NB4 (cell line): ENCODE measurements at places on chromosomes 4 and X.
A peak's percentile ranks its signal among the peaks of the same experiment; 100 is the strongest.

GRCh38 chr4:71288875-71289274, 49.9 kb upstream of the SLC4A4 start:
- DNase-seq = no peak

- DNase-seq = peak; percentile 85
These were observed 28.2 kb upstream of the HUWE1 start for GRCh38 chrX:53714580-53715345.

- no peak for DNase-seq
These were observed 366.5 kb downstream of the BCOR start for GRCh38 chrX:39731330-39731667.

DNA sequence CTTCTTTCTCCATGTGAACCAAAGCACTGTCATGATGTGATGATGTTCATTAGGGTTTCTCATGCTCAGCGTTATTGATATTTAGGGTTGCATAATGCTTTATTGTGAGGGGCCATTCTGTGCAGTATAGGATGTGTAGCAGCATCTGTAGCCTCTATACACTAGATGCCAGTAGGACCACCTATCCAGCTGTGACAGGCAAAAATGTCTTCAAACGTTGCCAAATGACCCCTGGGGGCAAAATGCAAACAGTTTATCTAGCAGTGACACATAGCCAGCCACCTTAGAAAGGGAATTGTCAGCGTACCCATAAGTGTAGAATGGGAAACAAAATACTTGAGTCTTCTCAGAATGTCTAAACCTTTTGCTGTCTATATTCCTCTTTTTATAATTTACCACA, 18.8 kb downstream of the NFKB1 start:
- no peak for DNase-seq

DNA sequence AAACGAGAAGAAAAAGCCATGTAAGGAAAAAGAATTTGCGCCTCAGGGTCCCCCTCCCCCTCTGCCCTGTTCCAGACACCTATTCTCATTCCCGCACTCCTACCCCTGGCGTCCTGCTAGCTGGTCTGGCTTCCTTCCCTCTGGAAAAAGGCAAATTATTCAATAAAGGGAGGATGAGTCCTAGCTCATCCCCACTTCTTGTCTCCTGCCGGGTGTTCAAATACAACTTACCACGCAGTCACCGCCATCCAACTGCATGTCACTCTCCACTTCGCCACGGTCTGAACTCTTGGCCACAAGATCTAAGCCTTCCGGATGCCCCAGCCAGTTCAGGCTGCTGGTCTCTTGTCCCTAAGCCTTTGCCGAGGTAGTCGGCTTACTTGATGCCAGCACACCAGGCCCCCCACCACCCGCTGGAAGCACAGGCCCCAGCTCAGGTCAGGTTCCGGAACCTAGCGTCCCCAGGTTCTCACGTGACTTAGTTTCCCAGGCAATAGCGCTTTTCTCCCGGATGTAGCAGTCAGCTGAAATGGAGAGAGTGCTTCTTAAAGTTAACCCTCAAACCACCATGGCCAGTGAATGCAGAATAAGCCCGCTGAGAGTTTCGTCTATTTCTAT, 209.6 kb upstream of the SPIN4 start:
- DNase-seq = peak; percentile 80

DNA sequence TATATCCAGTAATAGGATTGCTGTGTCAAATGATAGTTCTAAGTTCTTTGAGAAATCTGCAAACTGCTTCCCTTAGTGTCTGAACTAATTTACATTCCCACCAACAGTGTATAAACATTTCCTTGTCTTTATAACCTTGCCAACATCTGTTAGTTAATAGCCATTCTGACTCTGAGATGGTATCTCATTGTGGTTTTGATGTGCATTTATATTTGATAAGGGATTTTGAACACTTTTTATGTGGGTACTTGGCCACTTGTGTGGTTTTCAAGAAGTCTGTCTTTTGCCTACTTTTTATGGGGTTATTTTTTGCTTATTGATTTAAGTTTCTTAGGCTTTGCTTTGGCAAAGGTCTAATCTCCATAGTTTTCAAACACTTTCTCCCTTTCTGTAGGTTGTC, 189.9 kb upstream of the CXCL13 start:
- no peak for DNase-seq

- DNase-seq = no peak
These were observed 199.3 kb upstream of the FAT4 start for GRCh38 chr4:125115476-125115875.

GRCh38 chr4:8451440-8452182, 11.0 kb downstream of the TRMT44 start:
- DNase-seq = no peak

DNA sequence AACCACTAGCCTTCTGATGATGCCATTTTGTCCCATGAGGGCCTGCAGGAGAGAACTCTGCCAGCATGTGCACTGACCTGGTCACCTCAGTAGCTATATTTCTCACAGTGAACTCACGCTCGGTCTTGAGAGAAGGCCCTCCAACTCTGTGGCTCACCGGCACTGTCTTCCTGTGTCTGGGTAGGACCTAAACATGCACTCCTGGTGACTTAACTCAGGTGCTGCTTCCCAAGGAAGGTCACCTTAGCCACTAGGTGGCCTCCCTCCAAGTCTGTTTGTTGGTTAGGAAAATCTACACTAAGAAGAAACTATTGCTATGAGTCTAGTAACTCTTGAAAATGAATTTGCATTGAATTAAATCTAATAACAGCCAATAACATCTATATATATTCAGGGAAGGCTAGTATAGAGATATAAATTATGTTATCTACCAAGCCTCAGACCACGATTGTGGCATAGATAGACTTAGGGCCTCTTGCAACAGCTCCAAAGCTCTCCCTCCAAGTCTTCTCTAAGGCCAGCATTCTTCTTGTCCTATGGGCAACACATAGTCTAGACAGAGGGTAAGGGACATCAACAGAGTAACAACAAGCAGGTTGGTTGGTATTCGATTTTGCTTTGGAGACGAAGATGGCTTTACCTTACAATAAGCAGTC, 24.7 kb downstream of the TLR10 start:
- peak; percentile 25 for DNase-seq

- peak; percentile 43 for DNase-seq
These were observed 25.8 kb upstream of the AMELX start for GRCh38 chrX:11267425-11267824.

DNA sequence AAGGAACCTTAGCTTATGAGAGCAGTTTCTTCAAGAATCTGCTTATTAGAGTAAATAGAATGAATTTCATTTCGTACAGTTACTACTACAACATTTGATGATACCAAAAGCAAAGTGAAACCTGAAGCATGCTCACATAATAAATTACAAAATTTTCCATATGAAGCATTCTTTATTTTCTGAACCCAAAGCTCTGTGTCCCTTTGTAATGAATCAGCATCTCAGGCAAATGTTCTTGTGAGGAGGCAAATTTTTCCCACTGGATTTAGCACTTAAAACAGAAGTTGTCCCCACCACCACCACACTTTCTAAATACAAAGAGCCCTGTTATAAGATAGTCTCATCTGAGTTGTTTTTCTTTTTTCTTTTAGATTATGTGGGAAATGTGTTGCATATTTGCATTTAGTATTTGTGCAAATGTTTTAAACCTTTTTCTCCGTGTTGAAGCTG, 70.7 kb upstream of the NFKB1 start:
- no peak for DNase-seq

- no peak for DNase-seq
These were observed 33.7 kb downstream of the FRMD7 start for GRCh38 chrX:132094164-132094563.

- no peak for DNase-seq
These were observed 230.0 kb downstream of the SPANXN3 start for GRCh38 chrX:143287236-143287635.

DNA sequence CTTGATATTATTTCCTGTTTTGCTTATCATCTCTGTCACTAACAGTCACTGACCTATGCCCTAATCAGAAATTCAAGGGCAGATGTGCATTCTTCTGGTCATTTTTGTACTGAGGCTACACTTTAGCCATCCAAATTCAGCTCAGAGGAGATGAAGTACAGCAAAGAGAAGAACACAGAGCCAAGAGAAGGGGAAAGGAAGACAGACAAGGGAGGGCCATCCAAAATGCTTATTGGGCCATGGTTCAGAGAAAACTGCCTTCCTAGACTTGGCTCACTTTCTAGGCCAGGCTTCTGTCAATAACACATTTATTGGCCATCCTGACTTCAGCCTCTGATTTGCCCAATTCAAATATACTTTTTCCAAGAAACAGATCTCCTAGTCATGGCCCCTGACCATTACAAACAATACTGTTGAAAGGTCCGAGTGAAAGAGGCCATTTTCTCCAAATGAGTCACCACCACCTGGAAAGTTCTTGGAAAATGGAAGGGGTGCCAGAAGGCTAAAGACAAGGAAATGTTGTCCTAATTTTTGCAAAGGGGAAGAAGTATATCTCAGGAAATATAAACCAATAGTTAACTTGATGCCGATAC, 56.4 kb downstream of the DCX start:
- no peak for DNase-seq

- DNase-seq = no peak
These were observed 202.0 kb downstream of the DHX15 start for GRCh38 chr4:24382381-24382780.

- DNase-seq = no peak
These were observed 112.0 kb downstream of the IRF2 start for GRCh38 chr4:184362396-184362795.

GRCh38 chr4:84994280-84994679, 27.8 kb upstream of the WDFY3 start:
- no peak for DNase-seq

DNA sequence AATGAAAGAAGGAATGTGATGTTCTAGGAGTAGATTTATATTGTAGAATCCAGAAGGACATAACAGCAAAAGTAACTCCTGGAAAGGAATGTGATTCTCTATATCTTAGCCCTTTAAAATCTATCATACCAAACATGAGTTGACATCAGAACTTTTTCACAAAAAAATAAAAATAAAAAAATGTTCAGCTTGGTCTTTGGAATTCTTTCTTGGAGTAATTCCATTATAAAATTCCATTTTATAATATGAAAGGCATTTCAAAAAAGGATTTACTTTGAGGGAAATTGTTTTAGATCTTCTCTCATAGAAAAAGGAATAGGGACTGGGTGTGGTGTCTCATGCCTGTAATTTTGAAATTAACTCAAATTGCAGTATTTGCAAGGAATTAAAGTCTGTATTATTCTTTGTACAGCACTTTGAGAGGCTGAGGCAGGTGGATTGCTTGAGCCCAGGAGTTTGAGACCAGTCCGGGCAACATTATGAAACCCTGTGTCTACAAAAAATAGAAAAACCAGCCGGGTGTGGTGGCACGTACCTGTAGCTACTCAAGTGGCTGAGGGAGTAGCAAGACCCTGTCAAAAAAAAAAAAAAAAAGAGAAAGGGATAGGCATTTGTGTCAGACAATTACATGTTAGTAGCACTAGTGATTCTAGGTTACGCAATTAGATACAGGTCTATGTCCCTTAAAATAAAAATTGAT, 134.9 kb downstream of the SLC4A4 start:
- no peak for DNase-seq

GRCh38 chr4:80136270-80136669, 61.0 kb upstream of the PRDM8 start:
- no peak for DNase-seq

- no peak for DNase-seq
These were observed 203.0 kb downstream of the AFAP1 start for GRCh38 chr4:7736436-7737267.

DNA sequence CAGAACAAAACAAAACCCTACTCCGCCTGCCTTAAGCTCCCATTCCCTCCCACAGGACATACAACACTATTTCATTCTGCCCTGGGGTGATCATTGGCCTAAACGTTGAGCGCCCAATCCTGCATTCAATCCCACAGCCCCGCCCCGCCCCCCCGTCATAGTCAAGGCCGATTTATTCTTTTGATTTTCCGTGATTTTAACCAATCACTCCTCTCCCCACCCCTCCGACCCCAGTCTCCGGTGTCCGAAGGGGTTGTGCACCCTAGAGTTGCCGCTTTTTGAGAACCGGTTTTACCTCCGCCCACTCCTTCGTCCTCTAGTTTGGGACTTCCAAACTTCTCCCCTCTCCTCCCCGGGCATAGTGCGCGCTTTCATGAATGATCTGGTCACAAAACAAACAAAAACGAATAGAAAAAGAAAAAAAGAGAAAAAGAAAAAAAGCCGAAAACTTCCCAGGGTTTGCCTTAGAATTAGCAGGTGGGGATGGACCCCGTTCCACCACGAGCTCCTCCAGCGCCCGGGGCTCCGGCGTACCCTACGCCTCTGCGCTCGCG, 446 bp upstream of the UBE2A start:
- peak; percentile 50 for DNase-seq

GRCh38 chr4:56655627-56656345, 25.3 kb downstream of the HOPX start:
- DNase-seq = no peak

GRCh38 chrX:69318651-69319340, 153.5 kb upstream of the PJA1 start:
- no peak for DNase-seq

GRCh38 chr4:119246177-119246733, 33.7 kb downstream of the USP53 start:
- no peak for DNase-seq

DNA sequence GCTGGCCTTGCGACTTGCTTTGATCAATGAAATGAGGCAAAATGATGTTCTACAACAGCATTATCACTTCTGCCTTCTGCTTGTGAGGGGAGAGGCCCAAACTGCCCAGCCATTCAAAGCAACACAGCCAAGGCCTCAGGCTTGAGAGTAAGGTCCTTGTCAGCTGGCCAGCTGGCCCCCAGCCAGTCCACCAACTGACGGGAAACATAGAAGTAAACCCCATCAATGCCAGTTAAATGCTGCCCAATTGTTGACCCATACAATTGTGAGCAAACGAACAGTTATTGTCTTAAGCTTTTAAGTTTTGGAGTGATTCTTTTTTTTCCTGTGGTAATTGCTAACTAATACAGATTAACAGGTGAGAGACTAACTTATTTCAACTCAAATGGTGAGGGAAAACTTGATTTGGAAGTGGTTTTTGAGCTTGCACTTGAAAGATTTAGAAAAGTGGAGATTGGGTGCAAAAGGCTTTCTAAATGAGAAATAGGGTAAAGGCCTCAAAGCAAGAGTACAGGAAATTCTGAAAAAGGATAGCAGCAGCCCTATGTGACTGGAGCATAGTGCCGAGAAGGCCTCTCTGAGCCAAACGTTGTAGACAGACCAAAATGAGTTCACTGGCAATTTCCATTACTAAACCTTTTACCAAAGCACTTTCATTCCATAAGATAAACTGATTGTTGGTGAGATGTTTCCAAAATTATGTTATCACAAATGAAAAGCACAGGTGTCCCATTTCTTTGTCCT, 66.9 kb downstream of the ARHGEF38 start:
- no peak for DNase-seq
